ENCODE measurements at places on chromosomes 11 and 22. TPM values are rescaled to one million over a fixed set of nuclear protein-coding genes. Genes with fewer than 3 reads are reported as not detected.

The PAX6 gene
- total RNA-seq: 0.36 TPM

The AAMDC gene
- 19.3 TPM for total RNA-seq

DNA sequence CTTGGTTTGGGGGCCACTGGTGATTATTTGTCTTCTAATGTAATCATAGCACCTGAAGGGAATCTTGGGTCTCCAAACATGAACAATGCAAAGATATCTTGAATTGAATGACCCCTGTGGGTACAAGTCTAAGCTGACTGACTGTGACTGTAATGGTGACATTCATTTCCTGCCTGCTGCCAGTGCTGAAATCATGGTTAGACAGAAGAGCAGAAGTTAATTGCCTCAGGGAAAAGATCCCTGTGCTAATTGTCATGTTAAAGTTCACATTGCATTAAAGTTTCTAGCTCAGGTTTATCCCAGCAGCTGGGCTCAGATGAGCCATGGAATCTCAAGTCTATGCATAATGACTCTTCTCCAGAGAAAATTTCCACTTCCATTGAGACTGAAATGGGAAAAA is 772.0 kb downstream of the ETS1 start:
- no peak for DNase-seq

- no peak for DNase-seq
These were observed 132.9 kb upstream of the BLID start for GRCh38 chr11:122248939-122249338.

Data from epithelial cell of proximal tubule (primary cell).